Progenitor cell of endocrine pancreas (in vitro differentiated cells): ENCODE measurements at places on chromosomes 3 and 15.

DNA sequence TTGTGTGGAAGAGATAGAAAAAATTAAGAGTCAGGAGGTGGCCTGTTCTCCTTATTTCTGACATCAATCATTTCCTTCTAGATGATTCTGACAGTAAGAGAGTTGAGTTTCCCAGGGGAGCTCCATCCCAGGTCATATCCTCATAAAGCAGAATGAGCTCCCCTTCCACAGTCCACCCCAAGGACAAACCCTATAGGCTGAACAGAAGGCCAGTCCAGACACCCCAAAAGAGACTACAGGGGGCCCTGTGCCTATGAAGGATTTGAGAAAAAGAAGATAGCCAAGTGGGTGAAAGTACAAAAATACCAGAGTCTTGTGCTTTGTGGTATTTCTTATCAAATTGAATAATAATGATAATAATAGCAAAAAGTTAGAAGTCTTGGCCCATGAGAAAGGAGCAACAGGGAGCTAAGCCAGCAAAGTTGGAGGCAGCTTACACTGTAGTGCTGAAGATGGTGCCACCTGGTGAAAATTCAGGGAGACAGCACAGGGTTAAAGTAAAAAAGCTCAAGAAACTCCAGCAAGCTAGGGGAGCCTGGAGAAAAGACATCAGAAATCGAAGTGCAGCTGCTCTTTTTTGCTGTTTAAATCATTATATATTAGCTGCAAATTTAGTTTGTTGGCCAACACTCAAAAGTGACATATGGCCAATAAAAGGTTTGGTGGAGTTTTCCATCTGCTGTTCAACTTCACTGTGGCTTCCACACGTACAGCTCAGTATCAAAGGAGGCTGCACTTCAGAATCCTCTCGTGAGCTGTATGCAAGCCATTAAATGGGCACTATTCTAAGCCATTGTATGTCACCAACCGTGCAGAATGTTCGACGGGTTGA lies 35.8 kb upstream of the SLC24A5 start:
- no peak for DNase-seq

- no peak for DNase-seq
Observed at GRCh38 chr3:143998266-143998665, 26.6 kb downstream of the DIPK2A start.

DNA sequence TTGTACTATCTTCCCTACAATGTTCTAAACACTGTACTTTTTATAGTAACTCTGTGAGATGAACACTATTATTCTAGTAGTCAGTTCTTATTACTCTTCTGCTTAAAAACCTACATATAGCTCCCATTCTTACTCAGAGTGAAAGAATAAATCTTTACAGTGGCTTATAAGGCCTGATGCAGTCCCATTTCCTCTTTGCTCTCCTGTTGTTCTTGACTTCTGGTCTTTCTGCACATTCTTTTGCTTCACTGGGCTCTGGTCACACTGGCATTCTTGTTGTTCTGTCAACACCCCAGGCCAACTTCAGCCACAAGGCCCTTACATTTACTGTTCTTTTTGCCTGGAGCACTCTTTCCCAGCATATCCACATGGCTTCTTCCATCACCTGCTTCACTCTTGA lies 58.2 kb upstream of the TP63 start:
- no peak for DNase-seq

DNA sequence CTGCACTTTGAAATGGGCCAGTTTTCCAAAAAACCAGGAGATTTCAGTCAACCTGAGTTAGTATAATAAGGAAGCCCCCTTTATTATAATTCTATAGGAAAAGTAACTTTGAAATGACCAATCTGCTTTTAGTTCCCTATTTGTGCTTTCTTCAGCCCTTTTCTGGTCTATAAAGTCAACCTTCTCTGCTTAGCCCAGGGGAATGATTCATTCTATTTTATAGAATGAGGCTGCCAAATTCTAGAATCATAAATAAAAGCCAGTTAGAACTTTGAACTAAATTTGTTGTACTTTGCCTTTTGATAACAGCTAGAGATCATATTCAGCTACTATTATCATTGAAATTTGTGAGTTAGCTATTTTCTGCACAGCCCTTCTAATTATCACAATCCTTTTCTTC lies 24.7 kb downstream of the CIP2A start:
- DNase-seq, result no peak

DNA sequence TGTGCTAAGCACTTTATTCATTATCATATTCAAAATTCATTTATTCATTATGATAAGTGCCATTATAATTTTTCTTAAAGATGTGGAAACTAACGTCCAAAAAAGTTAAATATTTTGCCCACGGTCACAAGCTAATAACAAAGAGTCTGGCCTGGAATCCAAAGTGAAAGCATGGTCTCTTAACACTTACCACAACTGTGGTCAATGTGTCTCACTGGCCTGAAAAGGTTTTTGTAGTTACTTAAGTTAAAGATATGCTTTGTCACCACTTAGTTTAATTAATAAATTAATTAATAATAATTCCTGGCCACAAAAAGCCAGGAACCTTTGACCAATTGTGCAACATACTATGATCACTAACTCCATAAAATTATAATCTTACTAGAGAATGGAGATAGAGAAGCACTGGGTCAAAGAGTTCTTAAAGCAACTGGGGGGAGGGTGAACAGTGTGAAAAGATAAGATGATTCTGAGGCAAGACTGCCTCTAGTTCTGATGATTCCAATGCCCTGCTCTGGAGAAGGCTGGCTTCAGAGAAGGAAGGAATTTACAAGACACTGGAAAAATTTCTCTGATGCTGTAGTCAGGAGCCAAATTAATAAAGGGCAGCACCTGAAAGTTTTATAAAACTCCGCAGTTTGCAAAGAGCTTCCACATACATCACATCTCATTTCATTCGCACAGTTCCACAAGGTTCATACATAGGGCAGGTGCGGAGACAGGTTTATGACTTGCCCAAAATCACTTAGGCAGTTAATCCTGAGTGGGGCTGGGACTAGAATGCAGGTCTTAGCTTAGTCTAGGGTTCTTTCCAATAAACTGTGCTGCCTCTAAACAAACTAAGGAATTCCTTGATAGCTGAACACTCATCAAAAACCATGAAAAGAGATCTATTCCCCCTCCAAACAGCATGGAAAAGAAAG lies 32.5 kb downstream of the NPTN start:
- DNase-seq, result no peak

GRCh38 chr3:69250014-69250413 lies 127.6 kb upstream of the LMOD3 start:
- DNase-seq, result peak; percentile 15

GRCh38 chr15:32747921-32748342 lies 30.1 kb downstream of the GREM1 start:
- DNase-seq, result no peak

DNA sequence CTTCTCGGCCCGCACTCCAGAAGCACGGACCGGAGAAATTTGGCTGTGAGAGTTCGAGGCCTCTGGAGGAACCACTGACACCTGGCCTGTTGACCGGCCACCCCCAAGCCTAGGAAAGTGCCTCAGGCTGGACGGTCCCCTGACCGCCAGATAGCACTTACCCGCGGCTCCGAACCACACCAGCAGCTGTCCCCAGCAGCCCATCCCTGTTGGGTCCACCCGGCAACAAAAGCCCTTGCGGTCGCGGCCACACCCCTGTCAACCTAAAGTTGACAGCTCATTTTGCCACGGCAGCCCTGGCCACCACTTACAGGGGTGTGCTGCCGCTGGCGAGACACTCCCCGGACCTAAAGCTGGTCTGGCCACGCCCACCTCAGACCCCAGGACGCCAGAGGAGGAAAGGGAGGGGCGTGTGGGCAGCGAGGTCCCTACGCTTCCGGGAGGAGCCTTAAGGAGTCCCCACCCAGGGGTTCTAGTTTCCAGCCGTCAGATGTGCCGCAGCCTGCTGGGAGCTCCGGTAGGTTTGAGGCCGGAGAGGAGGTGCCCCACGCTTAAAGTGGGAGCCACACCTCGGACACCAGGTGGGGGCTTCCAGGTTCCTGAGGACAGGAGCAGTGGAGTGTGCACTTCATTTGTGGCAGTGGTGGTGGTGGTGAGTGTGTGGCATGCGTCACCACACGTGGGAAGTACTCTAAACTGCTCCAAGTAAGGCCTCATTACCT lies at the start of gene LTK:
LTK (minus strand) TSS at position 322 of the 722 bp plus-strand sequence; CDS start at position 204, 118 bp downstream.
- DNase-seq, result no peak

GRCh38 chr3:9205345-9206143 lies 43.9 kb downstream of the SRGAP3 start:
- DNase-seq, result no peak

DNA sequence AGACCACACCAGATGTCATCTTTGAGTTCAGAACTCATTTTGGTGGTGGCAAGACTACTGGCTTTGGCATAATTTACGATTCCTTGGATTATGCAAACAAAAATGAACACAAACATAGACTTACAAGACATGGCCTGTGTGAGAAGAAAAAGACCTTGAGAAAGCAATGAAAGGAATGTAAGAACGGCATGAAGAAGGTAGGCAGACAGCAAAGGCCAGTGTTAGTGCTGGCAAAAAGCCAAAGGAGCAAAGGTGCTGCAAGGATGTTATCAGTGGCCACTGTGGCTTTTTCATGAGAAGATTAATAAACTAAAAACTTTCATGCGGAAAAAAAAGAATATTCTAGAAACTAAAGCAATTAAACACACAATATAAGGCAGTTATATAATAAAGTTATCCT lies 21.9 kb downstream of the AAGAB start:
- no peak for DNase-seq

- no peak for DNase-seq
Observed at GRCh38 chr3:107452436-107452835, 70.3 kb upstream of the BBX start.

- DNase-seq, result no peak
Observed at GRCh38 chr3:170508839-170509238, 77.0 kb downstream of the SLC7A14 start.

- no peak for DNase-seq
Observed at GRCh38 chr3:11581237-11582190, 62.2 kb downstream of the VGLL4 start.
